ENCODE measurements at places on chromosomes 16 and 17.

- DNase-seq: no peak
These were observed 136.4 kb downstream of the NPIPB5 start for GRCh38 chr16:22646948-22647556.

DNA sequence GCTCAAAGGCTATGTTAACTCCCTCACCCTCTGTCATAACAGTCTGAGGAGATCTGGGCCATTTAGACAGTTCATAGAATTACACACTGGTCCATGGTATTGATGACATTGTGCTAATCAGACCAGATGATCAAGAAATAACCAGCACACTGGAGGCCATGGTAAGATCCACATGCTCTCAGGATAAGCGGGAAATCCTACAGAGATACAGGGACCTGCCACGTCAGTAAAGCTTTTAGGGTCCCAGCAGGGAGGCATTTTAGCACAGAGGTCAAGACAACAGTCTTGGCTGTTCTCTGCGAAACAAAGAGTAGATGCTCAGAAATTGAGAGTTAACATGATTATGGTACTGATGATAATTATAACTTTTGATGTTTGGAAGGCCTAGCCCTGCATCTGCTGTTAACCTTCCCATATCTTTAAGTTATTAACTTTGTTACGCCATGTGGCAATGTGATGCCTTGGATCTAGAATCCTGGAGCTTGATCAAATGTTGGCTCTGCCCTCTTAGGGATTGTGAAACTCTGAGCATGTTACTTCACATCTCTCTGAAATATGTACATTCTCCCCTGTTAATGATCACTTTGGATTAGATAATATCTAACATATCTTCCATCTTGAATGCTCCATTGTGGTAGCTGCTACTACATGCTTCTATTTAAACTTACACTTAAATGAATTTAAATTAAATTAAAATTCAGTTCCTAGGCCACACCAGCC is 172.0 kb upstream of the SOX9 start:
- no peak for DNase-seq

DNA sequence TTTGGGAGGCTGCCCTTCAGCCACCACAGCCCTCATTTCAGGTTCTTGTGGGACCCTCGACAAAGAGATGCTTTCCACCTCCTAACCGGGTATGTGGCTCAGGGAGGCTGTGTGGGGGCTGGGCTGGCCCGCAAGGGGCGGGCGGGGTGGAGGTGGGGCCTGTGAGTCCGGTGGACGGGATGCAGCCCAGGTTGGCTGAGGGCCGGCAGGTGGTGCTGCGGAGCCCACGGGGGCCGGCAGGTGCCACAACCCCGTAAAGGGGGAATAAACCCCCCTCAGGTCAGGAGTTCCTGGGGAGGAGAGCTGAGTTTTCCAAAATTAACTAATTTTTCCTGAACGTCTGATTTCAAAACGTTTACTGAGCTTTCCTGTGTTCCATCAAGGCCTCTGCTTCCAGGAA is 4.9 kb upstream of the CIAO3 start:
- DNase-seq: no peak

GRCh38 chr16:78385086-78385805 is 285.8 kb downstream of the WWOX start:
- DNase-seq: no peak

DNA sequence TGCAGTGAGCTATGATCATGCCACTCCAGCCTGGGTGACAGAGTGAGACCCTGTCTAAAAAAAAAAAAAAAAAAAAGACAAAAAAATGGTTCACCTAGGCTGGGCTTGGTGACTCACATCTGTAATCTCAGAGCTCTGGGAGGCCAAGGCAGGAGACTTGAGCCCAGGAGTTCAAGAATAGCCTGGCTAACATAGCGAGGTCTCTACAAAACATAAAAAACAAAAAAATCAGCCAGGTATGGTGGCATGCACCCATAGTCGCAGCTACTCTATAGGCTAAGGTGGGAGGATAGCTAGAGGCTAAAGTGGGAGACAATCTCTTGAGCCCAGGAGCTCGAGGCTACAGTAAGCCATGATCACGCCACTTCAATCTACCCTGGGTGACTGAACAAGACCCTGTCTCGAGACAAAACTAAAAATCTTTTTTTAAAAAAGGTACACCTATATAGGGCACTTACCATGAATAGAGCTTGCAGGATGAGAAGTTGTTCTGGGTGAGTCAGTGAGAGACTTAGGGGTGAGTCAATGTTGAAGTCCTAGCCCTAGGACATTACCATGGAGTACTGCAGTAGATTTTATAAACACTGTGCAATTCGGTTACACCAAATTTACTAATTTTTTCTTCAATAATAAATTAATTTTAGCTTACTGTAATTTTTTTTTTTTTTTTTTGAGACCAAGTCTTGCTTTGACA is 19.0 kb downstream of the USP32 start:
- no peak for DNase-seq

DNA sequence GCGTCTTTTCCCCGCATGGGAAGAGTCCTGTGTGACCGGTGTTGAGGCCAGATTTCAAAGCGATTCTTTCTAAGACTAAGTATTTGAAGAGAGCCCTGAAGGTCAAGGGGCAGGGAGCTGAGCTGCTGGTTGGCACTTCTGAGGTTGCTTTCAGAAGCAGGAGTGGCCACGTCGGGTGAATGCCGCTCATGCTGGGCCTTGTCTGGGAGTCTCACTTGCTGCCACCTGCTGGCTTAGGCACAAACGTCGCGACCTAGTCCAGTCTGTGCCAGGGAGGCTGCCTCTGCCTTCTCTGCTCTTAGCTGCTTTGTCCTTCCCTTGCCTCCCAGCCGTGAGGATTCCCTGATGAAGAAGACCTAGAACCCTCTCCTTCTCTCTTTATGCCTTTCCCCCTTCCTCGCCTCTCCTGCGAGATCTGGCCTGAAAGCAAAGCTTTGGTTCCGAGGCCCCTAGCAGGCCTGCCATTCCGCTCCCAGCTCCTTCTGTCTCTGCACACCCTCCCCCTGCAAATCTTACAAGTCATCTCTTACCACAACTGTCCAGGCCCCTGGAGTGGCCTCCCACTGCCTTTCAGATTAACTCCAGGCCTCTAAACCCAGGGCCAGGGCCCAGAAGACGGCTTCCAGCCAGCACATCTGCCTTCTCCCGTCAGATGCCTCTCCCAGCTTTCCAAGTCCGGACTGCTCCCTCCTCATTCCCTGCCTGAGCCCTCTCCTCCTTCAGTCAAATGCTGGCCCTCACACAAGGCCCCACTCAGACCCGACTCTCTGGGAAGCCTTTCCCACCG is 11.4 kb downstream of the CTNS start:
- DNase-seq: peak; percentile 70

DNA sequence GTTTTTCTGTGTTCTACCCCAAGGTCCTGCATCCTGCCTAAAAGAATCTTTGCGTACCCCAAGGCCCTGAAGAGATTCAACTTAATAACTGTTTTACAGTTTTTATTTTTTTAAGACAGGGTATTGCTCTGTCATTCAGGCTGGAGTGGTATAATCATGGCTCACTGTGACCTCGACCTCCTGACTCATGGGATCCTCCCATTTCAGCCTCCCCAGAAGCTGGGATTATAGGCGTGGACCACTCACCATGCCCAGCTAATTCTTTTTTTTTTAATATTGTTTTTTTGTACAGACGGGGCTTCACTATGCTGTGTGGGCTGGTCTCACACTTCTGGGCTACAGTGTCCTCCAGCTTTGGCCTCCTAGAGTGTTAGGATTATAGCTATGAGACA is 9.3 kb upstream of the FAAP100 start:
- no peak for DNase-seq

GRCh38 chr17:50214976-50215760 is 13.7 kb upstream of the COL1A1 start:
- no peak for DNase-seq

DNA sequence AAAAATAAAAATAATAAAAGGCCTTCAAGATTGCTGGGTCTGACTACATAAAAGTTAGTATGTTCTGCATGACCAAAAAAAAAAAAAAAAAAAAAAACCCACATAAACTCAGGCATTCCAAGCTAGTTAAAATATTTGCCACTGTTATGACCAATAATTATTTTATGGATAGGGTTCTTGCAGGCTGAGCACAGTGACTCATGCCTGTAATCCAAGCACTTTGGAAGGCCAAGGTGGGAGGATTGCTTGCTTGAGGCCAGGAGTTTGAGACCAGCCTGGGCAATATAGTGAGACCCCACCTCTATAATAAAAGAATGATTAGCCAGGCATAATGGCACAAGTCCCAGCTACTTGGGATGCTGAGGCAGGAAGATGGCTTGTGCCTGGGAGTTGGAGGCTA is 8.1 kb downstream of the SCNN1B start:
- no peak for DNase-seq

DNA sequence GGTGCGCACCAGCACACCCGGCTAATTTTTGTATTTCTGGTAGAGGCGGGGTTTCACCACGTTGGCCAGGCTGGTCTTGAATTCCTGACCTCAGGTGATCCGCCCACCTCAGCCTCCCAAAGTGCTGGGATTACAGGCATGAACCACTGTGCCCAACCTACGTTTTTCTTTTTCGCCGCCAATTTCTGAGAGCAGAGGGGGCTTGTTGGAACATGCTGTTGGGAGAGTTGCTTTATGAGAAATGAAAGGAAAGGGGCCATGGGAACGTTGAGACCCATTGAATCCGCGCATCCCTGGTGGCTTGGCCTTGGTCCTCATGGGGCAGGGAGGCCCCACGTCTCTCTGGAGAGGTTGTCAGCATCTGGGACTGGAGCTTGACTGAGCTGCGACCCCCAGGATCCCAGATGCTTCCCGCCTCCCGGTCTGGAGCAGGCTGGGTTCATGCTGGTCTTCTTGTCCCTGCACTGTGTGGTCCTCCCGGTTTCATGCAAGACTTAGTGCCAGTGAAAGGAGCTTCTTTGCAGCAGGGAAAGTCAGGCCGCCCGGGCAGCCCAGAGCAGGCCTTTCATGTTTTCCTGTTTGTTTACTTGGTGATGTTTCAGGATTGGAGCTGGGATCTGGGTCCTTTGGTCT is 22.8 kb downstream of the CRISPLD2 start:
- no peak for DNase-seq

DNA sequence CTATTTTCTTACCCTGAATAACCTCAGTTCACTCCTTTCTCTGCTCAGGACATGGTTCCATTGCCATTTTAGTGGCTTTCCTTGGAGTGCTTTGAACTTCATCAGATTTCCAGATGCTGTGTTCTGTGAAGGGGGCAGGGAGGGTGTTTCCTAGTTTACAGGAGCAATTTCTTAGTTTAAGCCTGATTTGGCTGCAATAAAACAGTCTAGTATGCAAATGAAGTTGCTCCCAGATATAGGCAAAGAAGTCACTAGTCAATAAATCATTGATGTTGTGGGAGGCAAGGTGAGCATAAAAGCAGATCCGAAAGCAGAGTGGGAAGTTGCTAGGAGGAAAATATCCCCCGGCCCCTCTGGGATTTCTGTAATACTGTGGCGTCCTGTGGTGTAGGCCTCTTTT is 202.3 kb downstream of the HS3ST4 start:
- DNase-seq: no peak

GRCh38 chr17:77636835-77637817 is 321.4 kb upstream of the TNRC6C start:
- no peak for DNase-seq

DNA sequence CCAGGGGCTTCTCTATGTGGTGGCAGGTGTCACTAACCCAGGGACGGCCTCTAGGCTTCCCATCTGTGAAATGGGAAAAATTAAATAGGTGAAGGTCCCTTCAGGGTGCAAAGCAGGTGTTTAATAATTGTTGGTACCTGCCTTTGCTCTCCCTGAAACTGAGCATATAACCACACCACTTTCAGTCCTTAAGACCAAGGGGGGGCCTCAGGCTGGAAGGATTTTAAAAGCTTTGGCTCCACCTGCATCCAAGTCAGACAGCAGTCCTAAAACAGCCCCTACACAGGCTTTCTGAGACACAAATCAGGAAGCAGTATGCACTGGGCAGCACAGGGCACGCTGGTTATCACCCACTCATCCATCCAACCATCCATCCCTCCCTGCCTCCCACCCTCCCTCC is 55.0 kb downstream of the TK2 start:
- DNase-seq: no peak

DNA sequence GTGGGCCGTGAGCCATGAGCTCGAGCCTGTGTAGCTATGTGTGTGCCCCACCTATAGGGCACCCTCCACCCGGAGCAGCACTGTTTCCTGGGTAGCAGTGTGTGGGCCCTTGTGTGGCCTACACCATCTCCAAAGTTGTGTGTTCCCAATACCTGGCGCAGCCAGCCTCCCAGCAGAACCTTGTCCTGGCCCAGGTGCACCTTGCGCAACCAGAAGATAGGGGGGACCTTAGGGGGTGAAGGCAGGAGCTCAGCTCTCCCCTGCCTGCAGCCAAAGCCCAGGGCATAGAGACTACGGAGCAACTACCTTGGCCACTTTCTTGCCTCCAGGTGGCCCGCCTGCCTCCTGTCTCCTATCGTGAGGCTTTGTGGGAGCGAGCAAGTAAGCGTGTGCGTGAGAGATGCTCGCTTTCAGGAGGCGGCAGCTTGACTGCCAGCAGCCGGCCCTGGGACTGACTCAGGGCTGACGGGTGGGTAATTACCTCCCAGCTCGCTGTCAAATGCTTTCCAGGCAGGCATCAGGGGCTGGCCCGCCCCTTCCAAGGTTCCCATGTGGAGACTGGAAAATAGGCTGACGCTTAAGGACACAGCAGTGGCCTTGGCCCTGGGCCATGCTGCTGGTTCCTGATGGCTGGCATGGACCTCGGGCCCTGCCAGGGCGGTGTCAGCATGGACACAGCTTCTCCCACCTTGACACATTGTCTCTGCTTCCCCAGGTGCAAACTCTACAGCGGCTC is 19.0 kb downstream of the TRAF7 start:
- no peak for DNase-seq

Data from neural crest cell (in vitro differentiated cells).